ENCODE measurements at places on chromosomes 5 and 9.

- DNase-seq, result no peak
Measured at GRCh38 chr5:68533051-68533450, 317.5 kb downstream of the PIK3R1 start.

DNA sequence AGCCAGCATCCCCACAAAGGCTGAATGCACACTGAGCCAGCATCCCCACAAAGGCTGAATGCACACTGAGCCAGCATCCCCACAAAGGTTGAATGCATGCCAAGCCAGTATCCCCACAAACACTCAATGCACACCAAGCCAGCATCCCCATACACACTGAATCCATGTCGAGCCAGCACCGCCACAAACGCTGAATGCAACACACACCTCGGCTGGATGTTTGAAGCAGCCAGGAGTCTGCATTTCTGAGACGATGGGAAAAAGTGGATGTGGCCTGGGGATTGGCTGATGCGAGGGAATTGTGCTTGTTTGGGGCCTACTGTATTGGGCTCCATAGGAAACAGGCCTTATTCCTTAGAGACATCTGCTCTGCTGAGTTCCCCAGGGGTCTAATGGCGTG lies 30.9 kb upstream of the CEP72 start:
- DNase-seq, result no peak

GRCh38 chr5:135743181-135743580 lies 91.3 kb upstream of the SLC25A48 start:
- DNase-seq, result no peak

- DNase-seq, result no peak
Measured at GRCh38 chr9:109799141-109799540, 19.1 kb downstream of the PALM2AKAP2 start.

GRCh38 chr9:83220730-83221129 lies 157.8 kb upstream of the RASEF start:
- no peak for DNase-seq

GRCh38 chr5:130476325-130476724 lies 572.1 kb downstream of the CHSY3 start:
- DNase-seq, result no peak

- no peak for DNase-seq
Measured at GRCh38 chr9:134243778-134244467, 79.6 kb upstream of the RNU6ATAC start.

DNA sequence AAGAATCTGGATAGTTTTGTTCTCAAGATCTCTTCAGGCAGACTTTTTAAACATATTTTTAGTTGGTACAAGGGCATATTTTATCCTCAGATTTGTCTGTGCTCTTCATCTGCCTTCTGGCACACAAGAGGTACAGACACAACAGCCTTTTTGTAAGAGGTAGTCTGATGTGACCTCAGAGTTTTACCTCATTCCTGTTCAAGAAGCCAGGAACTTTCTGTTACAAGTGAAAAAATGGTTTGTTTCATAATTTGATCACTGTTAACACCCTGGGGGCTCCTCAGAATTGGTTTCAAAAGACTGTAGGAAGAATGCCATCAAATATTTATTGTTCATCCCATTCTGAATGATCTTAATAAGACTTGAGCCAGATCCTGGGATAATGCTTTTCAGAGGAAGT lies 136.7 kb downstream of the PRKACG start:
- no peak for DNase-seq

- DNase-seq, result no peak
Measured at GRCh38 chr5:90476391-90476790, 1.7 kb downstream of the POLR3G start.

DNA sequence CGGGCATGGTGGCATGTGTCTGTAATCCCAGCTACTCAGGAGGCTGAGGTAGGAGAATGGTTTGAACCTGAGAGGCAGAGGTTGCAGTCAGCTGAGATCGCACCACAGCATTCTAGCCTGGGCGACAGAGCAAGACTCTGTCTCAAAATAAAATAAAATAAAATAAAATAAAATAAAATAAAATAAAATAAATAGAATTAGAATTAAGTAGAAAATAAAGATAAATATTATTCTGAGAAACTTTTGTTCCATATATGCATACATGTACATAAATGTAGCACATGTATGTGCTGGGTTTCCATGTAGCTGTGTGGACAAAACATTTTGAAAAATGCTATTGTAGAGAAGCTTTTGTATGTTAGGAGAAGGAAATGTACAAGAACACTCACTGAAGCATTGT lies 129.4 kb upstream of the VLDLR start:
- DNase-seq, result no peak

GRCh38 chr9:98380065-98380681 lies 124.7 kb upstream of the TBC1D2 start:
- no peak for DNase-seq

DNA sequence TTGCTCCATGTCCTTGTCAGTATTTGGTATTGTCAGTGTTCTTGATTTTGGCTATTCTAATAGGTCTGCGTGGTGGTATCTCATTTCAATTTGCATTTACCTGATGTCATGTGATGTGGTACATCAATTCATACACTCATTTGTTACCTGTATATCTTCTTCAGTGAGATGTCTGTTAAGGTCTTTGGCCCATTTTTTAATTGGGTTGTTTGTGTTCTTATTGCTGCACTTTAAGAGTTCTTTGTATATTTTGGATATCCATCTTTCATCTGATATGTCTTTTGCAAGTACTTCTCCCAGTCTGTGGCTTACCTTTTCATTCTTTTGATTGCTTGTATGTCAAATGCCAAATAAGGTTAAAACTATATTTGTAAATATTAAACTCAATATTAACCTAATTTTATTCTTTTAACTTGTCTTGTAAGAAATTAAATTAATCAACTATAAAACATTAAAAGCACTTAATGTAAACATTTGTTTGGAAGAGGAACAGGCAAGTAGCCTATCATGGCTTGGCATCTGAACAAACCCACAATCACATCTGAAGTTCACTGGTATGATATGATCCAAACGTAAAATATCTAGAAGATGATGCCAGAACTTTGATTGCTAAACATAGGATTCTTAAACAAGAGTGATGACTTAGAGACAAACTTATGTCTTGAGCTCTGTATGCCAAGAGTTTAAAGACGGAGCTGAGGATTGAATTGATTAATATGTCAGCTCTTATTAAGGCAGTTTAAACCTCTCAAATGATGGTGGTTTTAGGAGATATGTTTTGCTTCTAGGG lies 587.3 kb downstream of the ANXA1 start:
- DNase-seq, result no peak

DNA sequence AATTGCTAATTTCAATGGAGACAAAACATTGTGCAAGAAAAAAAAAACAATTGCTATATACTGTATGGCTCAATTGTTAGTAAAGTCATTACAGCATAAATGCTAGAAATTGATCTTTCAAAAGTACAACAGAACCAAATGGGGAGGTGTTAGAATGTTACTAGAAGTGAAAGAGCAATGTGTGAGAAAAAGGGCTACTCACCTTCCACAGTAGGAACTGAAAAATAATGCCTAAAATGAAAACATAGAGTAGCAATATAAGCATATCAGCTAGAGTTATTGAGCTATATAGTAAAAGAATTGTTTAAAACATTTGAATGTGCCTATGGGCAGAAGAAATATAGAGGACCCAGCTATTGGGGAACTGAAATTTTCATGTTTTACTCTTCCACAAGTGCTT lies 10.9 kb upstream of the RXFP3 start:
- DNase-seq, result no peak

GRCh38 chr9:37329576-37329975 lies 92.9 kb upstream of the GRHPR start:
- DNase-seq, result no peak

GRCh38 chr9:134605351-134605965 lies 36.1 kb upstream of the COL5A1 start:
- no peak for DNase-seq

DNA sequence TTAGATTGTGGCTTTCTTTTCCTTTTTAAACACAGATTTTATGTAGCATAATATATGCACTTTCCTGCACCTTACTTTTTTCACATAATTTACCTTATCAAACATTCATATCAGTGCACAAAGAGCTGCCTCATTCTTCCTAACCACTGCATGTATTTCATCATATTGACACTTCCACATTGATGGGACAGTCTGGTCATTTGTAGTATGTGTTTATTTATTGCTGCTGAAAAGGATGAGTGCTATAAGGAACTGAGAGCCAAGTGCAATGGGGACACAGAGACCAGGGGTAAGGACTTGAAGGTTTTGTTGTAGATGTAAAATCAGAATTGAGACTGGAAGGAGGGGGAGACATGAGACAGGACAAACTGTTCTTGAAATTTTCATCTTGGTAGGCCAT lies 193.8 kb downstream of the SMARCA2 start:
- DNase-seq, result no peak

DNA sequence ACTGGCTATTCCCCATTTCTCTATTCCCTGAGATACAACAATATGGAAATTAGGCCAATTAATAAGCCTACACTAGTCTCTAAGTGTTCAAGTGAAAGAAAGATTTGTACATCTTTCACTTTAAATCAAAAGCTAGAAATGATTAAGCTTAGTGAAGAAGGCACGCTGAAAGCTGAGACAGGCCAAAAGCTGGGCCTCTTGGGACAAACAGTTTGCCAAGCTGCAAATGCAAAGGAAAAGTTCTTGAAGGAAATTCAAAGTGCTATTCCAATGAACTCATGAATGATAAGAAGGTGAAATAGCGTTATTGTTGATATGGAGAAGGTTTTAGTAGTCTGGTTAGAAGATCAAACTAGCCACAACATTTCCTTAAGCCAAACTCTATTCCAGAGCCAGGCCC lies 256.2 kb downstream of the ZSWIM6 start:
- no peak for DNase-seq

DNA sequence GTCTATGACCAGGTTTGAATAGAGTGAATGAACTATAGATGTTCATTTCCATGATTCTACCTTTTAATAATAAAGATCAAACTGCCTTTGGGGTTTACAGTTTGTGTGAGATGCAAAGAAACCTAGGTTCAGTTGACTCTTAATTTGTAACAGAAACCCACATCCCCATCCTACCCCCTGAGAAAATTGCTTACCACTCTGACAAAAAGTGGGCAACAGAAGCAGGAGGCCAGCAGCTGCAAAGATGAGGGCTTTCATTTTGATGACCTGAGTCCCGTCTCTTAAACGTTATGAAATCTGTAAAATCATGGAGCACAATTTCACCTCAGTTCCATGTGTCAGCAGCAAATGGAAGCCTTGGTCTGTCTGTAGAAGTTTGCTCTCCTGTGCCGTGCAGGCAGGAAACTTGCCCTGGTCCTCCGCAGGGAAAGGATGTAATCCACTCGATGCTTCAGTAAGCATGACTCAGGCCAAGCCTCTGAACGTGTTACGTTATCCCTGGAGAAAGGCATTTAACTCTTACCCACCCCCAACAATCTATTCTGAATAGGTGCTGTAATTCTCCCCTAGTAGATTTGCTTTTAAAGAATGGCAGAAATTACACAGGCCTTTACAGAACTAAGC lies at the start of gene F2RL2:
F2RL2 (minus strand) TSS at position 431 of the 624 bp plus-strand sequence; CDS start at position 258, 173 bp downstream.
- no peak for DNase-seq

- no peak for DNase-seq
Measured at GRCh38 chr5:167096816-167097215, 1194.6 kb upstream of the WWC1 start.

GRCh38 chr5:131296213-131296672 lies 32.4 kb downstream of the CDC42SE2 start:
- DNase-seq, result no peak

GRCh38 chr9:123562844-123563346 lies 206.9 kb downstream of the CRB2 start:
- no peak for DNase-seq

DNA sequence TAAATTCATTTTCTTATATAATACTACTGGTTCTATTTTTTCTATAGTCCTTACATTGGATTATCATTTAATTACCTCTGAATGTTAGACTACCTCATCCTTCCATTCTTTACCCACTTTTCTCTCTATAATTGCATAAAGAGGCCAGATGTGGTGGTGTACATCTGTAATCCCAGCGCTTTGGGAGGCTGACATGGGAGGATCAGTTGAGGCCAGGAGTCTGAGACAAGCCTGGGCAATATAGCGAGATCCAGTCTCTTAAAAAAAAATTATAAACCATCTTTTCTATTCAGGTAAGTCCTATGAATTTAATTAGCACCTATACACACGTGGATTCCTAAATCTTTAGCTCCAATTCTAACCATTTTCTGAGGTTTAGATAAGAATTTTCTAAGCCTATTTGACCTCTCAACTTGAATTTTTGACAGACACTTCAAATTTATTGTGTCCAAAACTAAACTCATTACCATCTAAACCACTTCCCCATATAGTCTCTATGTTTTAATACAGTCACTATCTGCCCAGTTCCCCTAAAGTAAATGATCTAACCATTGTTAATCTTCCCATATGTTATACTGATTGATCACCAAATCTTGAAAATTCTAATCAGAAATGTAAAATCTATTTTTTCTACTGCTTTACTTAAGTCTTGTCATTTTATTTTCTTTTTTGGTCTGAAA lies 33.0 kb upstream of the CHD1 start:
- no peak for DNase-seq
